ENCODE measurements at places on chromosomes 2 and 18.

DNA sequence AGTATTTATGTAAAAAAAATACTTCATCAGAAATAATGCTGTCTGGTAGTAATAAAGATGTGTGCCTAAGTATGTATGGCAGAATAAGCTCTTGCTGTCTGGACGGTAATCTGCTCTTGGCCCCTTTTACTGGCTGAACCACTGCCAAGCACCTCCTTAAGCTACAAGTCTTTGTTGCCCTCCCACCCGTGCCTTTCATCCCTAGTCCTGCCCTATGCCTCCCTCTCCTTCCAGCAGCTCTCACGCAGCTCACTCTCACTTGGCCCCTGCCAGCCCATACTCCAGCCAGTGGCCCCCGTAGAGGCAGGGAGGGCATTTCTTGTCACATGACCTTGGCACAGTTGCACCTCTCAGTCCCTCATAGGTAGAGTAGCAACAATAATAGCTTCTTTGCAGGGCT is 54.5 kb upstream of the NPAS2 start:
- no peak for DNase-seq

GRCh38 chr2:204177977-204178522 is 241.5 kb downstream of the ICOS start:
- DNase-seq: peak; percentile 83

DNA sequence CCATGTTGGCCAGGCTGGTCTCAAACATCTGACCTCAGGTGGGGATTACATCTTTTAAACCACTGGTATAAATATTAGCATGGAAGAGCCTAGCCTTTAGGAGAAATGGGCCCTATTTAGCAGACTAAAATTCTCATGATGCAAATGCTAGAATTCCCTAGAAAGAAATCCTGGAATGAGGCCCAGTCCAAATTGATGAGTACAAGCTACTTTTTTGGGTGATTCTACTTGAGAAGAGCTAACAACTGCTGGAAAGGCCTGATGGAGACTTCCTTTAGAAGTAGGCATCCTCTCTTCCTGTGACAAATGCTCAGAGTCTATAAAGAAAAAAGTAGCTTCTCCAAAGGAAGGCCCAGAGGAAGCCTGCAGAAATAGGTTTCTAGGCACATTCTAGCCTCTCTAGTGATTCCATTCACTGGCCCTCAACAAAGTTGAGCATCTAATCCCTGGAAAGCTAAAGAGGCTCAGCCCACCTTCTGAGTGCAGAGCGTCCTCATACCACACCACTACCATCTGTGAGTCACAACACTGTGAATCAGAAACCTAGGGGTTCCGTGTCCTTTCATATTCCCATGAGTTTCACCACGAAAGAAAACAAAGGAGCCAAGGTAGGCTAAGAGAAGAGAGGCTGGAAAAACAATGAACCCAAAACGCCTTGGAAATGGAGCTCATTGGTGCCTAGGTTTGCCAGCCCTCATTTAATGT is 183.1 kb downstream of the C1D start:
- no peak for DNase-seq

DNA sequence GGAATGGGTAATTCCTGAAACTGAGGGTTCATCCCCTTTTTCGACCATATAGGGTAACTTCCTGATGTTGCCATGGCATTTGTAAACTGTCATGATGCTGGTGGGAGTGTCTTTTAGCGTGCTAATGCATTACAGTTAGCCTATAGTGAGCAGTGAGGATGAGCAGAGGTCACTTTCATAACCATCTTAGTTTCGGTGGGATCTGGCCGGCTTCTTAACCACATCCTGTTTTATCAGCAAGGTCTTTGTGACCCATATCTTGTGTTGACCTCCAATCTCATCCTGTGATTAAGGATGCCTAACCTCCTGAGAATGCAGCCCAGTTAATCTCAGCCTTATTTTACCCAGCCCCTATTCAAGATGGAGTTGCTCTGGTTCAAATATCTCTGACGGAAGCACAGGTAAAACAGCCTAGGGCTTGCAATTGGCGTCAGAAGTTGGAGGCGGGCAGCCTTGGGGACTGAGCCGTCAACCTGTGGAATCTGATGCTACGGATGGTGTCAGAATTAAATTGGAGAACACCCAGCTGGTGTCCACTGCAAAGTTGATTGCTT is 19.5 kb downstream of the RALBP1 start:
- DNase-seq: no peak

- DNase-seq: no peak
Observed at GRCh38 chr18:76252880-76253279, 242.2 kb downstream of the ZNF516 start.

DNA sequence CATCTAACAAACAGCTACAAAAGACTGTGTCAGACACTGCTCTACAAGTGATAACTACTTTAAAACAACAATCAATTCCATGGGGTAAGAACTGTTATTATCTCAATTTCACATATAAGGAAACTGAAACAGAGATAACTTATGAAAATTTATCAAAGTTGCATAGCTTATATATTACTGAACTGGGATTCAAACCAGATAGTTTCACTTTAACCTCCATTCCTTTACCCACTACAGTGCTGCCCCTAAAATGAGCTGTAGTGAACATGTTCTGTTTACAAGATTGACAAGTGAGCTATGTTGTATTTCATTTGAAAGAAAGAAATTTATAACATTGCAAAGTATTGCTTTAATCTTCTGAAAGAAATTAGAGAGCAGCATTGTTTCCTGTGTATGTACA is 14.1 kb upstream of the GCG start:
- no peak for DNase-seq

GRCh38 chr2:101596333-101596732 is 101.2 kb upstream of the MAP4K4 start:
- no peak for DNase-seq

DNA sequence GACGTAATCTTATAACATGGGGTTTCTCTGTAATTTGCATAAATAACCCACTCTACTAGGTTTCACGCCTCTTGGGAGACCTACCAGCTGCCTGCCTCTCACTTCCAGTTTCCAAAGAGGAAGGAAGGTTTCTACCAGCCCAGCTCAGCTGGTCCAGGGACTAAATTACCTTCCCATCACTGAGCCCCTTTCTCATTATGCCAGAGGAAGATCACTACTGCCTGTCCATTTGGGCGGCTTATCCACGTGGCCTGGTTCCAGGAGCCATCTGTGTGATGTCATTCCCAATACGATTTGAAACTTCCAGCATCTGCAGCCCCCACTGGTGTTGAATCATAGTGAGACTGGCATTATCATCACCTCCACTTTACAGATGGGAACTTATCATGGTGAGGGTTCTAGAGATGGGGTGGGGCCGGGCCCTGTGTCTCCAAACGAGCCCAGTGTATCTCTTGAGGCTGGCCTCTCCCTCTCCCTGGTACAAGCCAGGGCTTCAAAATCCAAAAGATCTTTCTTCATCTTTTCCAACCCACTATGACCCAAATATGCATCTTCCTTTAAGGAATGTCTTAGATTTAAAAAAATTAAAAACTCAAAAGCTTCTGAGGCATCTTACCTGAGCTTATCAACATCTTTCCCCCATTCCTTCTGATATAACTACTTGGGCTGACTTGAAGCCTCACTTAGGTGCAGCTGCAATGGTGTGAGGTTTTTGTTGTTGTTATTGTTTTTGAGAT is 140.8 kb downstream of the DDX1 start:
- no peak for DNase-seq

- no peak for DNase-seq
Observed at GRCh38 chr2:29962922-29963321, 41.5 kb upstream of the ALK start.

DNA sequence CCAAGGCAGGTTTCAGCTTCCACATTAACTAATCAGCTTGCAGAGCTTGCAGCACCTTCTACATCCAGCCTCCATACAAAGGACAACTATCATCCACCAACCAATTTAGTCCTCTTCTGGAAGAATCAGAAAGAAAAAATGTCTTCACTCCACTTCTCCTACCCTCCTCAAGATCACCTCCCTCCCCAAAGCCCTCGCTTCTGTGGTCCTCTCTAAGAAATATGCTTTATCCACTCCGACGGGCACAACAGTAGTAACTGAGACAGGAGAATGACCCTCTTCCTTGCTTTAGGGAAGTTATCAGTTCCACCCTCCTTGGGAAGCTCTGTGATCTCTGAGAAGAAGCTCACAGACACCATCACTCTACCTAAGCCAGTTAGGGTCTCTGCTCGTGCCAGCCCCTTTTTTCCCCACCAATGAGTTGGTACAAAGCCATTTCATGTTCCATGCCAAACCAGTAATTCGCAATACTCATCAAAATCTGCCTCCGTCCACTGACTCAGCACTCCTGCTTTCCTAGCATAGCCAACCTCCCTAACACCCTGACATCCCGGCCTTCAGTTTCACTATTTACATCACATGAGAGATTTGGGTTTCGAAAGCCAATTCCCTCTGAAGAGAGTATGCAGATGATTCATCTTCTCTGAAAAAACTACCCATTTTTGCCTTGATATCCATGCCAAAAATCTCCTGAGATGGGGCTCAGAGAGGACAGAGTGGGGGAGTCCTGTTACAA is 114.1 kb upstream of the PKDCC start:
- no peak for DNase-seq

GRCh38 chr2:192459422-192459821 is 264.7 kb upstream of the TMEFF2 start:
- no peak for DNase-seq

- no peak for DNase-seq
Observed at GRCh38 chr2:156321243-156321904, 11.1 kb downstream of the NR4A2 start.

- DNase-seq: no peak
Observed at GRCh38 chr2:182432051-182432450, 5.2 kb upstream of the PDE1A start.

GRCh38 chr2:222261504-222261903 is 37.3 kb downstream of the PAX3 start:
- DNase-seq: no peak

- DNase-seq: no peak
Observed at GRCh38 chr2:7952046-7952745, 729.7 kb upstream of the ID2 start.

- no peak for DNase-seq
Observed at GRCh38 chr2:241867776-241868420, 1.6 kb upstream of the RTP5 start.

DNA sequence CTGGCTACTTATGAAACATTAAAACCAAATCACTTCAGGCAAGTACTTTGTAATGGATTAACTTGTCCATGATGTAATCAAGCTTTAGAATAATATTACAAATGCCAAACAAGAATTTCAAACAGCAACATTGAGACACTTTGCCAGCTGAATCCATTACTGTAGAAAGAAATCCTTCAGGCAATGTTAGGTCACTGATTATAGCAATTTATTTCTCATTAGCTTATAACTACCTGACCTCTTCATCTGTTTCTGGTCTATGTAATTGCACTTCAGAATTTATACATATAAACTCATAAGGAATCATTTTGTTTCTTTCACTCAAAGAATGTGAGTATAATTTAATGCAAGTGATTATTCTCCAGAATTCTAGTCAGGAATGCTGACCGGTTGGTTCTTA is 692.6 kb upstream of the TMEFF2 start:
- DNase-seq: no peak

DNA sequence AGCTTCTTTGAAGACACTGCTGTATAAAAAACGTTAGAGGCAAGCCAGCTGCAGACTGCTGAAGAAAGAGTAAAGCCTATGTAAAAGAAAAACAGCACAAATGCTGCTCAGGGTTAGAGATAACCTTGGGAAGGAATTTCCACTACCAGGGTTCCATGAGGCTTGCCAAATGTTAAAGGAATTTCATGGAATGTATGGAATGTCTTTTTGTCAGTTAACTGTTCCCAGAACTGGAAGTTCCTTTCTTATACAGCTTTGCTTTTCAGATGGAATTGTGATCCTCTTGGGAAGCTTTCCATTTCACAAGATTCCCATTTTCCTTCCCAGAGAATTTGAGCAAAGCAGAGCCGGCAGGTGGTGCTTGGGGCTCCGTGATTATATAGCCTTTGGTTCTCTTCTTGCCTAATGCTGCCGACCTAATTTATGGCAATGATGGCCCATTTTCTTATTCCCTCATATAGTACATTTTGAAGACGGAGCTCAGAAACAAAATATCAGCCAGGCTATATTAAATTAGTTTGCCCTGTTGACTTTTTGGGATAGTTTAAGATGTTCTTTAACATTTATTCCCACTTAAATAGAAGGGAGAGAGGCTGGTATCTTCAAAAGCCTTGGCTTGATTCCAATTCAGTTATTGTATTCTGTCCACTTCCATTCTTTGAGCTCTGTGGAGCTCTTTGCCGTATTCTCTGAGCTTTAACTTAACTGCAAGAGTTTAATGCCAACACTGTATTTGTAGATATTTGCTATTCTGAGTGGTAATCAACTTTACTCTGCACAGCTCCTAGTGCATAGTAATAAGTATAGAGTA is 162.3 kb downstream of the PHLPP1 start:
- no peak for DNase-seq

- DNase-seq: peak; percentile 90
Observed at GRCh38 chr2:240624950-240625621, at the start of gene GPR35. Gene GPR35 (plus strand): TSS chr2:240625480. CDS start chr2:240629953, 4,473 bp downstream.

- no peak for DNase-seq
Observed at GRCh38 chr2:10035053-10035422, 8.3 kb upstream of the KLF11 start.

GRCh38 chr2:65420712-65421431 is 11.5 kb downstream of the SPRED2 start:
- no peak for DNase-seq

DNA sequence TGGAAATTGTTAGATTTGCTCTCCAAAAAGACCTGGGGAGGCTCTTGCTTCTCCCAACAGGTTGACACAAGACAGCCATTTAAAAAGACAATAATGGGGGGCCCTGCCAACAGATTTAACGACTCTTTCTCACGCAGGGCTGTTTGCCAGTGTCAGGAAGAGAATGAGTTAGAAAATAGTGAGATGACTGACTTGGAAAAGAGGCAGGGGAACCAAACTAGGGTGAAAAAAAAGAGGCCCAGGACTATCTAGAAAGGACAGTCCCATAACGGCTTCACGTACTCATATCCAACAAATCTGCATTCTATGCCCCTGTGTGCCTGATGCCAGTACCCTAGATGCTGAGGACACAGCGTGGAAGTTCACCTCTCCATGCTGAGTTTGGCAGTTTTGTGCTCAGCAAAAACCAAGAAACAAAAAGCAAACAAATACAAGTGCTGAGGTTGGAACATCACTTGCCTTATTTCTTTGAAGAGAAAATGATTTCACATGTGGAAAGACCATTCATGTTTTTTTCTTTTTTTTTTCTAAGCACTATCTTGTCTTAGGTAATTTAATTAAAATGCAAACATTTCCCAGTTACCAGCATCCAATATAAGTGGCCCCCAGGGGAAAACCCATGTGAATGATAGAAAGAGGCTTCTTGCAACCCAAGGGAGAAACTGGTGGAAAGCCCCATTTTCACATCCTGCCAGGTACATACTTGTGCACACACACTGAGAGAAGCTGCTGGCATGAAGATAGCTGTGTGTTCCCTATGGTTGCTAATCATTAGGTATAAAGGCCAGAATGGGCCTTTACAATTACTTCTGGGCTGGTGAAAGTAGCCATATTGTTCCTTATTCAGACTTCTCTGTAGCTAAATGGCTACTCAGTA is 10.6 kb upstream of the WIPF1 start:
- DNase-seq: peak; percentile 66

GRCh38 chr2:65722028-65722778 is 289.8 kb upstream of the SPRED2 start:
- no peak for DNase-seq

Data from stimulated activated effector memory CD8-positive, alpha-beta T cell treated with anti-CD3 and anti-CD28 coated beads, Interleukin-12 subunit alpha, Interleukin-12 subunit beta, amount 100 ng/mL, for 72 hours (primary cell).